Stimulated activated CD4-positive, alpha-beta T cell treated with anti-CD3 and anti-CD28 coated beads, Interleukin-15, amount 100 ng/mL, for 1 hour (primary cell): ENCODE measurements at places on chromosomes 5 and 9.

GRCh38 chr5:1257841-1258240 is 32.7 kb downstream of the SLC6A18 start:
- DNase-seq: no peak

- no peak for DNase-seq
These were observed 915 bp downstream of the ZFAND5 start for GRCh38 chr9:72363908-72364678.

DNA sequence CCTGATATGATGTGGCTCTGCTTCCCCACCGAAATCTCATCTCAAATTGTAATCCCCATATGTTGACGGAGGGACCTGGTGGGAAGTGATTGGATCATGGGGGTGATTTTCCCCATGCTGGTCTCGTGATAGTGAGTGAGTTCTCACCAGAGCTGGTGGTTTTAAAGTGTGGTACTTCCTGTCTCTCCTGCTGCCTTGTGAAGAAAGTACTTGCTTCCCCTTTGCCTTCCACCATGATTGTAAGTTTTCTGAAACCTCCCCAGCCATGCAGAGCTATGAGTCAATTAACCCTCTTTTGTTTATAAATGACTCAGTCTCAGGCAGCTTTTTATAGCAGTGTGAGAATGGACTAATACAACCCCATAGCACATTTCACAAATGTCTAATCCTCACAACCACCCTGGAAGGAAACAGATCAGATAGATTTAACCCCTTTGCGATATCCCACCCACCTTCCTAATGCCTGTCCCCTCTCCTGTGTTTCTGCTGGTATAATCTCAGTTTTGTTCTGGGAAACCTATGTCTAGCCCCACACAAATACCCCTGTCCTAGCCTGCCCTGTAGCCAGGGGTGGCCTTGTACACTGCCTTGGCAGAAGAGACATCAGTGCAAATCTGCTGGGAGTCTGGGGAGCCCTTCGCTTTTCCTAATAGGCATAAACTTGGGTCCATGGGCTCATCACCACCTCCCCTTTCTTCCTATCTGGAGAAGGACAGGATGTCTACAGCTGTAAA is 157.0 kb upstream of the RAI14 start:
- DNase-seq: no peak

DNA sequence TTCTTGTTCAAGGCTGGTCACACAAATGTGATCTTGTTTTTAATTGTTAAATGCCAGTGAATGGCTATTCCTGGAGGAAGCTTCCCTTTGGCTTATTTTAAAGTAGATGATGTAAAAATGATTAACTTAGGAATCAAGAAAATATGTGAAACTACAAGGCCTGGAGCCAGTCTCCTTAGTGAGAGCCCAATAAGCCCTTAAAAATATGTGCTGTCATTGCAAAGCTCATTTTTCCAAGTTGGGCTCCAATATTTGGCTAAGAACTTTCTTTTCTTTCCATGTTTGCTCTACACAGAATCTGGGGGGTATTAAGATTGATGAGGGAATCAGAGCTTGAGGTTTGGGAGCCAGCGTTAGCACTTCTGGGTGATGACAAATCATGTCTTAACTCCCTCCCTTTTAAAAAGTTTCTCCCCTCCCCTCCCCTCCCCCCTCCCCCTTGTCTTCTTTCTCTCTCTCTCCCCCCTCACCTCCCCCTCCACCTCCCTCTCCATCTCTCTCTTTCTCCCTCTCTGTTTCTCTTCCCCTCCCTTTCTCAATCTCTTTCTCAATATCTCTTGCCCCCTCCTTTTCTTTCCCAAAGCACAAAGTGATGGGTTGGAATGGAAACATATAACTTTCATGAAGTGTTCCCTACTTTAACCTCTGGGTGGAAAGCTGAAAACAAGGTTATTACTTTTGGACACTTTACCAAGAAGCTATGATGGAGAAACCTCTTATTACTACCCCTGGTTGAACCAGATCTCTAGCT is 86.0 kb downstream of the FBXL7 start:
- DNase-seq: no peak

DNA sequence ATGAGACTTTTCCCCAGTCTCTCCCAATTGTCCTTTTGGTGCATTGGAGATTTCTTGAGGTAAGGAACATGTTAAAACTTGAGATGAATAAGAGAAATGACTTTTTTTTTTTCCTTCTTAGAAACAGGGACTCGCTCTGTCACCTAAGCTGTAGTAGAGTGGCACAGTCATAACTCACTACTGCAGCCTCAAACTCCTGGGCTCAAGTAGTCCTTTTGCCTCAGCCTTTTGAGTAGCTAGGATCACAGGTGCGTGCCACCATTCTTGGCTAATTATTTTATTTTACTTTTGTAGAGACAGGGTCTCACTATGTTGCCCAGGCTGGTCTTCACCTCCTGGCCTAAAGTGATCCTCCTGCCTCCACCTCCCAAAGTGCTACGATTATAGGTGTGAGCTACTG is 25.9 kb downstream of the CDC42SE2 start:
- no peak for DNase-seq

DNA sequence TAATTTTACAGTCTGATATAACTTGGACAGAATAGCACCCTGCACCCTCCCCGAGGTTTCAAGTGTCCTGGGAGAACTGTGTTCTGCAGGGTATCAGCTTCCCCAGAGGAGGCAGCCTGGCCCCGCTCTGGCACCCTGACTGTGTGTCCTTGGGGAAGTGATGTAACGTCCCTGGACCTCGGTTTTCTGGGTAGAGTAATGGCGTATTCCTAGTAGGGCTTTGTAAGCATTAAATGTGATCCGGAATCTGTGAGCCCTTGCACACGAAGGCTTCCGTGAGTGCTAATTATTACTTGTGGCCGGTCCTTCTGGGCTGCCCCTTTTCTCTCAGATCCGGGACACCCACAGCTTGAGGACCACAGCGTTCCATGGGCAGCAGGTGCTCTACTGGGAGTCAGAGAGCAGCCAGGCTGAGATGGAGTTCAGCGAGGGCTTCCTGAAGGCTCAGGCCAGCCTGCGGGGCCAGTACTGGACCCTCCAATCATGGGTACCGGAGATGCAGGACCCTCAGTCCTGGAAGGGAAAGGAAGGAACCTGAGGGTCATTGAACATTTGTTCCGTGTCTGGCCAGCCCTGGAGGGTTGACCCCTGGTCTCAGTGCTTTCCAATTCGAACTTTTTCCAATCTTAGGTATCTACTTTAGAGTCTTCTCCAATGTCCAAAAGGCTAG is 1.0 kb upstream of the CACFD1 start:
- no peak for DNase-seq

GRCh38 chr5:1926071-1926440 is 43.3 kb upstream of the IRX4 start:
- DNase-seq: no peak

GRCh38 chr5:102539562-102539961 is 40.8 kb upstream of the SLCO6A1 start:
- no peak for DNase-seq

- no peak for DNase-seq
These were observed 271.1 kb upstream of the KLF4 start for GRCh38 chr9:107760469-107761242.

- DNase-seq: no peak
These were observed 30.4 kb downstream of the FSTL4 start for GRCh38 chr5:133581918-133582317.

- DNase-seq: no peak
These were observed 13.8 kb downstream of the FOXE1 start for GRCh38 chr9:97866848-97867247.

GRCh38 chr9:100309992-100310391 is 42.8 kb downstream of the TEX10 start:
- DNase-seq: no peak

DNA sequence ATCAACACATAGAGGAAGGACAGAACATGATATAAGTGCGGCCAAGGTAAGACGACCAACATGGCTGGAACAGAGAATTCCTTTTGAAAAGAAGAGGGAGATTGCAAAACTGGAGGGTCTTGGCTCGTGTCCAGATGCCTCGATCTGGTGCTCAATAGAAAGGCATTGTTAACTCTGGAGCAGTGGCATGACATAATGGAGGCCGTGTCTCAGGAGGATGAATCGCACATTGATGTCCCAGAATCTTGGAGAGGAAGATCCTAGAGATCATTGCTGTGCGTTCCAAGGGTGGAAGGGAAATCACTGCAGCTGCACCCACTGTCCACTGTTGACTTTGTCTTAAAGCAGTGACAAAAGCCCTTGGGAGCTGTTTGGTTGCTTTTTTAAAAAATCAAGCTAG is 30.9 kb downstream of the GRAMD2B start:
- DNase-seq: no peak

GRCh38 chr5:113176196-113176595 is 199.6 kb downstream of the DCP2 start:
- no peak for DNase-seq

DNA sequence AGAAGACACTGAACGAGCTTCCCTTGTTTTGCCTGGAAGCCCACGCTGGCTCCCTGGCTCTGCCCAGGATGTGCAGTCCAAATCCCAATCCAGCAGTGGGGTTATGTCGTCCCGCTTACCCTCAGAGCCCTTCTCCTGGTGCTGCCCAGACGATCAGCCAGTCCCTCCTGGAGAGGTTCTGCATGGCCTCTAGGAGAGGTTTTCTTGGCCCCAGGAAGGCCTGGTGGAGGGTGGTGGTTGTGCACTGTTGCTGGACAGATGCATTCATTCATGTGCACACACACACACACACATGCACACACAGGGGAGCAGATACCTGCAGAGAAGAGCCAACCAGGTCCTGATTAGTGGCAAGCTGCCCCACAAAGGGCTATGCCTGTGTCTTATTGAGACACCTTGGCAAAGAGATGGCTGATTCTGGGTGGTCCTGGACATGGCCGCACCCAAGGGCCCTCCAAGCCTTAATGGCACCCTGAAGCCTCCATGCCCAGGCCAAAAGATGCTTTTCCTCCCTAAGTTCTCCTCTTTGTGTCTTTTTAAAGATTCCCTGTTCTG is 10.5 kb upstream of the OLFM1 start:
- no peak for DNase-seq

DNA sequence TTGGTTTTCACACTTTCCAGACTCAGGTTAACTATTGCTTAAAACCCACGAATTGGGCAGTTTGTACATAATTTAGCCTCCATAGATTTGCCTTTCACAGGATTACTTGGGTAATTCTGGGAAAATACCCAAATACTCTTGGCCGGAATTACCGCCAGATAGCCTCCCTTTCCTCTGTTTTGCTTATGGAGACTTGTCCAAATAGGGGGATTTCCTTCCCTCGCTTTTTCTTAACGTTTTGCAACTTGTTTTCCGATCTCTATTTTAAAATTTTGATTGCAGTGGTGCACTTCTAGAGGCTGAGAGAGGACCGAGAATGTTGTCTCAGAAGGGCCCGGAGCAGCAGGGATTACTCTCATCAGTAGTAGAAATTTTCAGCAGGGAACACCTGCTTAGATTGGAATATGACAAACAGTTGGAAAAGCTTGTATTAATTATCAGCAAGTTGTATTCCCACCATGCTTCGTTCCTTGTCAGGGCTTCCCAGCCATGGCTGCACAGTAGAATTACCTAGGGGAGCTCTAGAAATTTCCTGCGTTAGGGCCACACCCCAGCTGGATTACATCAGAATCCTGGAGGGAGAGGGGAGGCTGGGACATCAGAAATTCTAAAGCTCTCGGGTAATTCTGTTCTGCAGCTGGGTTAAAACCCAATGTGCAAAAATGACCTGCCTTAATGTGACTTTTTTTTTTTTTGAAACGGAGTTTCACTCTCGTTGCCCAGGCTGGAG is 329.1 kb downstream of the SH3GL2 start:
- no peak for DNase-seq

GRCh38 chr9:1916655-1917054 is 98.5 kb upstream of the SMARCA2 start:
- no peak for DNase-seq

DNA sequence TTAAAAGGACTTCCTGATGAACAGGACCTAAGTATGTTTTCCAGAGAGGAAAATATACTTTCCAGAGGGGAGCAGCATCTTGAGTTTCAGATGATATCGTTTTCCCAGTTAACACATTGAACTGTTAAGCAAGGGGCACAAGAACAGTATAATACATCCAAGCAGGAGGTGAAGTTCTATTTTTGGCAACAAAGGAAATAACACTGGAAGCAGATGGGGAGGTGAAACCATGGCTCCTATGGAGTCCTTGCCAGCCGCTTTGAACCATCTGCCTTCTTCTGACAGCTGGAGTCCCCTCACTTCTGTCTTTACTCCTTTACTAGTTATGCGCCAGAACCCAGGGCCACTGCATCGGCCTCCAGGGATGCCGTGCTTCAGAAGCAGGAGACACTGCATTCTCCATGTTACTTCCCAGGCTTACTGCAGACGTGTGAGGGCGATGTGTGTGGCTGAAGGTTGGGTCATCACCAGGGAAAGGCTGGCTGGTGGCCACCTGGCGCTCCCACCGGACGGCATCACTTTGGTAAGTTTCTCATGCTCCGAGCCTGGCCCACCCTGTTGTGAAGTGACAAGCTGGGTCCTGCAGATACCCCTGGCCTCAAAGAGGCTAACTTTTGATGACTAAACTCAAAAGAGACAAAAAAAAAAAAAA is 77.8 kb downstream of the TTLL11 start:
- no peak for DNase-seq

GRCh38 chr9:106423575-106423974 is 439.4 kb upstream of the ZNF462 start:
- DNase-seq: no peak

GRCh38 chr5:80998590-80998979 is 38.4 kb downstream of the RASGRF2 start:
- DNase-seq: no peak
